ENCODE measurements at places on chromosomes 16 and 17.

DNA sequence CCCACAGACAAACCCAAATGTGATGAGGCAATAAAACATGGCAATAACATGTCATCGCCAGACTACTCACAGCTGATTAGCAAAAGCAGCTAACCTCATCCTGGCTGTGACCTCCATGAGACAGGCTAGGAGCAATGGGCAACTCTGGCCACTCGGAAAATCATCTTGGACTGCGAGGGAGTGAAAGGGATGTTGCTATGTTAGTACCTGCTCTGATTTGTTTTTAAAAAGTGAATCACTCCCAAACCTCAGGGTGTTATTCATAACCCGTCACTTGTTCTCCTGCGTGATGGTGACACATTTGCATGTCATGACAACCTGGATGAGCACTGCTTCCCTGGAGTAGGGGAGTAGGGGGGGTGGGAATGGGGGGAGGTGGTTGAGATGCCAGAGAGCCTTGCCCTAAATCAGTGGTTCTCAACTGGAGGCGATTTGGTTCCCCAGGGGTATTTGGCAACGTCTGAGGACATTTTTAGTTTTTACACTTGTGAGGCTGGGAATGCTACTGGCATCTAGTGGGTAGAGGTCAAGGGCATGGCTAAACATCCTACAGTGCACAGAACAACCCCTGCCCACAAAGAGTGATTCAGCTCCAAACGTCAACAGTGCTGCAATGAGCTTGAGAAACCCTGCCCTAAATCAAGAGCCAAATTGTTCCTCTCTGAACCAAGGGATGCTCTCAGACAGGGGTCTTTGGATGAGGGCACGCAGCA, 241.7 kb downstream of the SOX9 start:
- DNase-seq = no peak

DNA sequence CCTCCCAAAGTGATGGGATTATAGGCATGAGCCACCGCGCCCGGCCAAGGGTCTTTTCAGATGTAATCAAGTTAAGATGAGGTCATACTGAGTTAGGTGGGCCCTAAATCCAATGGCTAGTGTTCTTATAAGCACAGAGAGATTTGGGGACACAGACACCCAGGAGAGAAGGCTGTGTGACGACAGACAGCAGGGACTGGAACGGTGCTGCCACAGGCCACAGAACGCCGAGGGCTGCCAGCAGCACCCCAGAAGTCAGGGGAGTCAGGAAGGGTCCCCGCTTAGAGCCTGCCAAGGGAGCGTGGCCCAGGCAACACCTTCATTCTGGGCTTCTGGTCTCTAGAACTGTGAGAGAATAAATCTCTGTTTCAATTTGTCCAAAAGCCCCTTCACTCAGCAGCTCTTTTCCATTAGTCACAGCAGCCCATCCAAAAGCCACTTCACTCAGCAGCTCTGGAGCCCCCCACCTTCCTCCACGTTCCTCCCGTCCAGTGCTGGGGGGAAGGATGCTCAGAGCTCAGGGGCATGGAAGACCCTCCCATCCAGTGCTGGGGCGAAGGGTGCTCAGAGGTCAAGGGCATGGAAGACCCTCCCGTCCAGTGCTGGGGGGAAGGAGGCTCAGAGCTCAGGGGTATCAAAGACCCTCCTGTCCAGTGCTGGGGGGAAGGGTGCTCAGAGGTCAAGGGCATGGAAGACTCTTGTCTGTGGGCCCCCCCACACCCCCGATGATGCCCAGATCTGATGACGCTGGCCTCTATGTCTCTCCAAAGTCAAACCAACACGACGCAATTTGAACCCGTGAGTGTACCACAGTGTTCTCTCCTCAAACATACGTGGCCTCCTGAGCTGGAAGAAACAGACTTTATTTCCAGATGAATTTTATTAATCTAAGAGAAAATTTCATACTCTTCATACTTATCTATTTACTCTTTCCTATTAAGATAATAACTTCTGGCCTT, 11.9 kb downstream of the RAB40B start:
- no peak for DNase-seq

DNA sequence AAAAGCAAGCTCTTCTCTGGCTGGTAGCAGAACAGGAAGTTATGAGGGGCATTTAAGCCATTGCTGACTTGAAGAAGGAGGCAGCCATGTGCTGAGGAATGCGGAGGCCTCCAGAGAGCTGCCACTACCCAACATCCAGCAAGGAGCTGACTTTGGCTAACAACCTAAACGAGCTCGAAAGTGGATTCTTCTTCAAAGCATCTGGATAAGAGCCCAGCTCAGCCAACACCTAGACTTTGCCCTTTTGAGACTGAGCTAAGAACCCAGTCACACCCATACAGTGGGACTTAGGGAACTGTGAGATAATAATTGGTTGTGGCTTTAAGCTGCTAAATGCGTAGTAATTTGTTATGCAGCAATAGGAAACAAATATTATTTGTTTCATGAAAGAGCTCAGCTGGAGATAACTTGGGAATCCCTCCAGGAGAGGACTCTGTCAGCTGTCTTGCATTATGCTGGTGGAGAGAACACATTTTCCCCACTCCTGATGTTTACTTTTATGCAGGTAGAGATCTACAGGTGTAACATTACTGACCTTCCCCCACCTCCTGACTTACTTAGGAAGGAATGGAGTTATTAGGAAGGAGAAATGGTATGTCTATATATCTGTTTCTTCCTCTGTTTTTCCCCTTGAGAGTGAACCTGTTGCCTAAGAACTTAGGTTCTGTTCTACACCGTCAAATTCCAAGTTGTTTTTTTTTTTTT, 52.7 kb upstream of the ZNF629 start:
- DNase-seq = no peak

DNA sequence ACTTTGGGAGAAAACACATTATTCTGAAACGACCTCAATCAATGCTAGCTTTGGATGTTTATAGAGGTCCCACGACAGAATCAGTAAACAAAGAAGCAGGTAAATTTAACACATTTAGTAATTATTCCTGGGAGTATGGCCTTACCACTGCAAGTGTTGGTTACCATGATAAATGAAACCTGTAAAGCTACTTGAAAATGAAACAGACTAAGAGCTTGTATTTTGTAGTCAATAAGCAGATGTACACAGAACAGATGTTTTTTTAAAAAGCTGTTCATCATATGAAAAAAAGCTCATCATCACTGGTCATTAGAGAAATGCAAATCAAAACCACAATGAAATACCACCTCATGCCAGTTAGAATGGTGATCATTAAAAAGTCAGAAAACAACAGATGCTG, 295.3 kb upstream of the XYLT1 start:
- no peak for DNase-seq

DNA sequence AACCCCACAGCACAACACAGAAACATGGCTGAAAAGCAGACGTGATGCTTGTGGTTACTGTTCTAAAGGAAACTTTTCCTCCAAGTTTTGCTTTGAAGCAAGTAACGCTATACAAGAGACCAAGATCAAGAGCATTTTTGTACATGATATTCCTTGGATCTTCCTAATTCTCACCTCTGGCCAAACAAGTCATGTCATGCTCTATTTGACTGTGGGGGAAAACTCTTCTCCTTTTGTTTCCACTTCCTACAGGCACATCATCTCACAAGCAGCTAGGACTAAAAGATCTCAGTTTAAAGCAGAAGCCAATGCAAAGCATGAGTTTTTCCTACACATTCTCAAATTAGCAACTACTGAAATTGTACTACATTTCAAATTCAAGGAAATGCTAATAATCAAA, 50.7 kb downstream of the CFDP1 start:
- DNase-seq = no peak

DNA sequence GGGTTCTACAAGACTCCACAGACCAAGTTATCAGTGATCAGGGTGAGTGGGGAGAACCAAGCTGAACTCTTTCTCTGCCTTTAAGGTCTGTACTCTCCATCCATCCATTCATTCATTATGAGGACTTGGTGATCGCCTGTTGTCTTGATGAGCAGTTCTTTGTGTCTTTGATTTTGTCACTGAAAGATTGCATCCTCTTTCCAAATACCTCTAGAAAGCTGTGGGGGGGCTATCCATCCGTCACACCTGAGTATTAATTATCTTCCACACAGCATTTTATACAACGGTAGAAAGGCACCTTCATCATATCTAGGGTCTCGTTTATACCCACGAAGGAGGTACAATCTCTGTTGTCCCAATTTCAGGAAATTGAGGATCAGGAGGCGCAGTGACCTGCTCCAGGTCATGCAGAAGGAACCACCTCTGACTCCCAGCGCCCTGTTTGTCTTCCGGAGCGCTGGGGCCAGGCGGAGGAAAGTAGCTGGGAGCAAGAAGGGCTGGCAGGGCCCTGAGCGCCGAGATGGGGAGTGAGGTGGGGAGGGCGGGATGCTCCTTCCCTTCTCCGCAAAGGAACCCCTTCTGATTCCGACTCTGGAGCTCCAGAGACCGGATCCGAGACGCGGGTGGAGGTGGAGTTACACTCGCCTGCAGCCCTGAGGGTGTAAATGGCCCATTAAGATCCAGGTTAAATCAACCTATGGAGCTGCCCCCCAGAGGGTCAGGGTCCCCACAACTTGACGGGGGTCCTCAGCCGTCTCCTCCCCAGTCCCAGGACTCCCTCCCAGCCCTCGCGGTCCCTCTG, 605 bp upstream of the ABAT start:
- no peak for DNase-seq

- DNase-seq = no peak
Observed at GRCh38 chr17:79593205-79593604, 17.6 kb downstream of the RBFOX3 start.

Measured in activated CD8-positive, alpha-beta T cell treated with anti-CD3 and anti-CD28 coated beads for 36 hours (primary cell).